ENCODE measurements at places on chromosomes 4 and X.

- DNase-seq = no peak
Observed at GRCh38 chrX:97384685-97385084, 501.0 kb downstream of the RPA4 start.

DNA sequence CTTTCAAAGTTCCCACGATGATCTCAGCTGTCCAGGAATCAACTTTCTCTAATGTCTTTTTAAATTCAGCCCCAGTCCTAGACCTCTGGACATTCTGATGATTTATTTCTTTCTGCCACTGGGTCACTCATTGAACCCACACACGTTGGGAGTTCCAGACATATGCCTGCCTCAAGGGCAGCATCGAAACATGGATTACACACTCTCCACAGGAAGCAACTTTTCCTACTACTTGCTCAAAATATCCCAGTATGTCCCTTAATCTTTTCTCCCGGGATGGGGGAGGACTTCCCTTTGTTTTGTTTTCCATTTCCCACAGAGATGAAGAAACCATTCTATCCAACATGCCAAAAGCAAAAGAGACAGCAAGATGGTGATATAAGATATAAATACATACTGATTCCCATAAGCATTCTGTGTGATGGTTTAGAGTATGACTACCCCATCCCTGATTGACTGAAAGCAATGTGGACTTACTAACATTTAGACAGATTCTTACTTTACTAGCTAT lies 79.8 kb upstream of the PPARGC1A start:
- no peak for DNase-seq

DNA sequence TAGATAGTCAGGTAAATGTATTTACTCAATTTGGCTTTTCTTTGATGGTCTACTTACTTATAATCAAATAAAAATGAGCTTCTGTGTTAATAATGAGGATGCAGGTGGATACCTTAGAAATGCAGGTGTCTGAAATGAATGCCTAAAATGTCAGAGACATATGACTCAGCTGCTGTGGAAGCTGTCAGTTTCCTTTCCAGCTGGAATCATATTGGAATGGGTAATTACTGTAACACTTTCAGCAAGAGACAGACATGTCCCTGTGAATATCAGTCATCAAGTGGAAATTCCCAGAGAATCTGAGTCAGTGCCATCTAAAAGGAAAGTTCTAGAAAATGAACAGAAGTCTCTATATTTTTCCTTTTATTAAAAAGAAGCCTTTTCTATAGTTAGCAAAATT lies 783.0 kb upstream of the AADAT start:
- no peak for DNase-seq

GRCh38 chr4:169795585-169795984 lies 37.8 kb upstream of the HPF1 start:
- no peak for DNase-seq

DNA sequence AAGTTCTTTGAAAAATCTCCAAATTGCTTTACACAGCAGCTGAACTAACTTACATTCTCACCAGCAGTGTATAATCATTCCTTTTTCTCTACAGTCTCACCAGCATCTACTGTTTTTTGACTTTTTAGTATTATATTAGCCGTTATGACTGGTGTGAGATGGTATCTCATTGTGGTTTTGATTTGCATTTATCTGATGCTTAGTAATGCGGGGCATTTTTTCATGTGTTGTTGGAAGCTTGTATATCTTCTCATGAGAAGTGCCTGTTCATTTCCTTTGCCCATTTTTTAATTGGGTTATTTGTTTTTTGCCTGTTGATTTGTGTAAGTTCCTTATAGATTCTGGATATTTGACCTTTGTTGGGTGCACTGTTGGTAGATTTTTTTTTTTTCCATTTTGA lies 931.7 kb downstream of the CENPC start:
- no peak for DNase-seq

- no peak for DNase-seq
Observed at GRCh38 chrX:129449148-129449547, 74.1 kb downstream of the SMARCA1 start.

- no peak for DNase-seq
Observed at GRCh38 chrX:22314211-22314610, 41.5 kb downstream of the CBLL2 start.

DNA sequence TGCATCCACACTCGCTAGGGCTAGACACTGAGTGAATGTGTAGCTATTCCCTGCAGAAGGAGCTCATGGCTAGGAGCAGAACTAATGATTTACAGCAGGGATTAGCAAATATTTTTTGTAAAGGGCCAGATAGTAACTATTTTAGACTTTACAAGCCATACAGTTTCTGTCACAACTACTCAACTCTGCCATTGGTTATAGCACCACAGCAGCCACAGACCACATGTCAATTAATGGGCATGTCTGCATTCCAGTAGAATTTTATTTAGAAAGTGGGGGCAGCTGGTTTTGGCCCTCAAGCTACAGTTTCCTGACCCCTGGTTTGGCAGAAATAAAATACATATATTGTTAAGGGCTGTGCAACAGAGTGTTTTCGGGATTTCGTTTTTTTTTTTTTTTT lies 192.6 kb downstream of the FRMPD4 start:
- no peak for DNase-seq

DNA sequence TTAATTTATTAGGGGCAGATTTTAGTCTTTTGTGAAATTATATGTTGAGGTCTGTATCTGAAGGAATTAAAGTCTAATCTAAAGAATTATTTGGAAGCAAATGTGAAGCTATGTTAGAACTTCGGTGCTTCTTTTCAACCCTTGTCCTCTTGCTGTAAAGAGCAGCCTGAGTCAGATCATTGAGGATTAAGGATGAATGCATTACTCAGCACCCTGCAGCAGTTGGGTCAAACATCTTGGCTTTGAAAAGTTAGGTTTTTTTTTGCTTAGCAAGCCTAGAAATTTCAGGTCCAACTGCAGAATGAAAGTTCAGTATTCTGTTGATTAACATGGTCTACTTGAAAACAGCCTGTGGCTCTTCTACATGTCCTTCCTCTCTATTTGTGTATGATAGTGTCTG lies 57.6 kb downstream of the SLC4A4 start:
- no peak for DNase-seq

- DNase-seq = no peak
Observed at GRCh38 chr4:141458501-141458900, 177.9 kb upstream of the IL15 start.

DNA sequence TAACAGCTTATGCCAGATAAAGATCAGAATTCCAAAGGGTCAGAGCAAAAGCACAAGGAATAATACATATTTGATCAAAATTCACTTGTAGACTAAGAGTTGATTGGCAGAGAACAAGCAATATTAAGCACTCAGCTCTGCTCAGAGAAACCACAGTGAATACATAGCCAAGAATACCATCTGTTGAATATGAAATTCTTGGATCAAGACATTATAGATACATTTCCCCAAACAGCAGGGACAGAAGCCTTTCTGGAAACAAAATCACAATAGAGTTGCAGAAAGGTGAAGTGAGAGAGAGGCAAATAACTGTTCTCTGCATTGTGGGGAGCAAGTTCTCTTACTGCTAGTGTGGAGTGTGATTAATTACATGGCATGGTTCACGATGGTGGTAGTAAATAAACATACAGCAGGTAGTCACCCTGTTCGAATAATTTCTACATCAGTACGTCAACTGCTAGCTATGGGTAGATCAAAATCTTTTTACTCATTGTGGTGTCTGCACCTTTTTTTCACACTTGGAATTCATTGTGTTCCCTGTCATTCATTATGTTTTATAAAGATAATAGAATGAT lies 366.7 kb downstream of the PCDH7 start:
- no peak for DNase-seq

DNA sequence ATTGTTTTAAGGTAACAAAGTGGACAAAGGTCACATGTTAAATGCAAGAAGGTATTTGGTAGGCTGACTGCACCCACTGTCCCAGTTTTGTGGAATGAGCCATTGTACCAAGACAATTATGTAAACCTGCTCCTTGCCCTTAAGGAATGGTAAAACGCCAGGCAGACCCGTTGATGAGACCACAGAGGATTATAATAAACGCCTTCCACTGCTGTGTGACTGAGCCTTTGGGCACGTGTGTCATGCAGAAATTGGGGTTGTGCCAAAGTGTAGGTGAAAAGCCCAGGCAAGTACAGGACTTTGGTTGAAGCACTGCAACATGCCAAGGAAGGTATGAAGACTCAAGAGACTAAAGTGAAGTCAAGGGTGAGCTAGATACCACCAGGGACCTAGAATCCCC lies 59.7 kb downstream of the LRRC66 start:
- DNase-seq = no peak

DNA sequence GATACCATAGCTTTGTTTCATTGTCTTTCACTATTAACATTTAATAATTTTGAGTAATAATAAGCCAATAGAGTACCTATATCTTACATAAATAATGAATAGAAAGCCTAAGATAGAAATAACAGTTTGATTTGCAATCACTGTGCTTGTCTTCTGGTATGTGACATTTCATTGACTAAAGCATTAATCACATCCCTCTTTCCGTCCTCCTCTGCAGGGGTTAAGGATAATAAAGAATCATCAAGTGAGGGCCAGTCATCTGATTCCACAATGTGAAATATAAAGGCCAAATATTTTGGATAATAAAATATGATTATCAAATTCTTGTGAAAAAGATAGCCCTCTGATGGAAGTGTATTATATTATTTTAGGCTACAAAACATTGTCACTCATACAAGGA lies 2073.4 kb downstream of the ARAP2 start:
- no peak for DNase-seq

- no peak for DNase-seq
Observed at GRCh38 chr4:41631523-41631922, 93.6 kb downstream of the LIMCH1 start.

DNA sequence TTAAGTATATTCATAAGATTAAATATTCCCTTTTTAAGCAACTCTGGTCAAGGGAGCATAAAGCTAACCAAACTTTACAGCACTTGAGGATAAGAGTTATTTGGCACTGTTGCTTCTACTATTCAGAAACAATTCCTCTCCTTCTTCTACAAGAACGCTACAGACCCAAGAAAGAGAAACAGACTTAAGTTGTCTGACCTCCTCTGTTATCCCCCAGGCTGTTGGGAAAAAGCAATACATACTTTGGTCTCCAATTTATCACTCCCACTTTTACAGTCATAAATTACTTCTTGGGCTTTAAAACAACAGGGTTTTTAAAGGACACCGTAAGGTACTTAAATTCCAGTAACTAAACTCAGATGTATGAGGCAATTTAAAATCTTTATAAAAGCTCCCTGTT lies 147.4 kb downstream of the COL25A1 start:
- no peak for DNase-seq

DNA sequence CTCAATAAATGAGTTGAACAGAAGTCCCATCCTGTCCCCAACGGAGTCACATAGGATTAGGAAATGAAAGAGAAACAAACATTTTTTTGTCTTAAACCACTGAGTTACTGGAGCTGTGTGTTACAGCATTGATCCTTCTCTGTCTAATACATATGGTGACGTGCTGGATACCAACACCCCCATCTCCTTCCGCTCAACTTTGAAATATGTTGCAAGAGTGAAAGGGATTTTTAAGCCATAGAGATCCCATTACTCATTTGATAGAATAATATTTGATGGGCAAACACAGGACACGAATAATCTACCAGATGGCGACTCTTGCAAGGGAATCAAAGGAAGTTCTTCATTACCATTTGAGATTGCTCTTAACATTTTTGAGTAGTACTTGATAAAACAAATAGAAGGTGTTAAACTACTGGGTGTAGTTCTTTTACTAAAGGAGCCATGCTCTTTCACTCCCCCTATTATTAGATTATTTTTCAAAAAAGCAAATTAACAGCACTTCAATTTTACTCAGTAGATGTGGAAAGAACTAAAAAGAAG lies 140.5 kb downstream of the PACRGL start:
- no peak for DNase-seq

GRCh38 chrX:14354521-14354920 lies 174.8 kb upstream of the GLRA2 start:
- DNase-seq = no peak

DNA sequence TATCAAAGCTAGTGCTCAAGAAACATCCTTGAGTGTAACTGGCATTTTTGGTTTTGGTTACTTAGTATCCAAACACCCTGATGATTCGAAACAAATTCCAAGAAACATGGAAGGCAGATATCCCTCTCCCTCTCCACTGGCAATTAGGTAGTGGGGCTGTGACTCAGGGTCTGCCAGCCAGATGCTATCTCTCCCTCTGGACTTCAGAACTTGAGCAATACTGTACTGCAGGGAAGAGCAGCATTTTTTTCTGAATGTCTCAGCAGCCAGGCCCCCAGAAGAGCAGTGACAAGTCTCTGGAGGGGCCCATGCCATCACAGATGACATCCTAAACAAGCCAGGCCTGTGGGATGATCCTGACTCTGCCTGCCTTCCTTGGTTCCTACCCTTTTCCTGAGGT lies 37.3 kb upstream of the BCORL1 start:
- DNase-seq = no peak

GRCh38 chrX:65528705-65529340 lies 5.8 kb downstream of the LAS1L start:
- no peak for DNase-seq

DNA sequence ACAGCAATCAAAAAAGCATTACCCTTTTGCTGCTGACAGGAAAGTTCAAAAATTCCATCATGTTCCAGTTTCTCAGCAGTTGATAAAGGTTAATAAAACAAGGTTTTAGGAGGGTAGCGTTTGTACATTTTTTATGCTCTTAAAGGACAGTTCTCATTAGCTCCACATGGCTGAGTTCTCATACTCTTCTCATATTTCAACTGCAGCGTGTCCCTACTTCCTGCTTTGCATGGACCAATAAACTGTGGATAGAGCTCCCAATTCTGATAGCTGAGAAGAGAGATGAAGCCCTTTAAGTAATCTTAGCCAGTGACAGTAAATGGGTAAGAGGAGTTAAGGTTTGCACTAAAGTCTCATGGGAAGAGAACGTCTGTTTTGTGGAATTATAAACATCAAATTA lies 53.5 kb downstream of the SPANXA2 start:
- DNase-seq = no peak

DNA sequence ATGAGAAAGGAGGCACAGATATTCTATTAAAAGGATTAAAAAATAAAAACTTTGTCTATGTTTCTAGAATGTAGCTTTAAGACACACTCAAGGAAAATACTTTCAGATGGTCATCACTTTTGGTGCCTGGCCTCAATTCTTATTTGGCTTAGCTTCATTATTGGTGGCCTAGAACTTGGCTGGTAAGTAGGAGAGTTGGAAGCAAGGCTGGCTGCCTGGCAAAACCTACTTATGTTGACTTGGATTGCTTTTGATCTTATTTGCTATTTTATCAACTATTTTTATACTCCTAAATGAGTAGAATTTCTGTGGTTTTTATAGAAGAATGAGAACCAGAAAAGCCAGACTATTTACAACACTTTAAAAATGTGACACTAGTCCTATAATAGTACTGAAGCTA lies 35.3 kb upstream of the JADE3 start:
- DNase-seq = no peak
